ENCODE measurements at places on chromosomes 4 and X.

DNA sequence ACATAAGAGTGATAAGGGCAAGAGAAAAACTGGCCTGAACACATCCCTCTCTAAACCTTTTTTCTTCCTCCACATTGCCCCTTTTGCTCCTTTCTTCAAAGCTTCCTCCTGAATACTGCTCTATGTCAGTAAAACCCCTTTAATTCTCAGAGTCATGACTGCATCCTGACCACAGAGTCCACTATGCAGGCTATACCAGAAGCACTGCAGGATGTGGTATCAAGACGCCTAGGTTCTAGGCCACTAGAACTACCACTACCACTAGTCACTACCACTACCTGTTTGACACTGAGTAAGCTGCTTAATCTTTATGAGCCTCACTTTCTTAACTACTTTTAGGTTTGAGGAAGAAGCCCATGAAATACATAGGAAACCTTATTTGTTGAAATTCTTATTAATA, 38.7 kb downstream of the ARHGEF9 start:
- no peak for DNase-seq

GRCh38 chrX:10630320-10630719, 9.9 kb upstream of the MID1 start:
- no peak for DNase-seq

DNA sequence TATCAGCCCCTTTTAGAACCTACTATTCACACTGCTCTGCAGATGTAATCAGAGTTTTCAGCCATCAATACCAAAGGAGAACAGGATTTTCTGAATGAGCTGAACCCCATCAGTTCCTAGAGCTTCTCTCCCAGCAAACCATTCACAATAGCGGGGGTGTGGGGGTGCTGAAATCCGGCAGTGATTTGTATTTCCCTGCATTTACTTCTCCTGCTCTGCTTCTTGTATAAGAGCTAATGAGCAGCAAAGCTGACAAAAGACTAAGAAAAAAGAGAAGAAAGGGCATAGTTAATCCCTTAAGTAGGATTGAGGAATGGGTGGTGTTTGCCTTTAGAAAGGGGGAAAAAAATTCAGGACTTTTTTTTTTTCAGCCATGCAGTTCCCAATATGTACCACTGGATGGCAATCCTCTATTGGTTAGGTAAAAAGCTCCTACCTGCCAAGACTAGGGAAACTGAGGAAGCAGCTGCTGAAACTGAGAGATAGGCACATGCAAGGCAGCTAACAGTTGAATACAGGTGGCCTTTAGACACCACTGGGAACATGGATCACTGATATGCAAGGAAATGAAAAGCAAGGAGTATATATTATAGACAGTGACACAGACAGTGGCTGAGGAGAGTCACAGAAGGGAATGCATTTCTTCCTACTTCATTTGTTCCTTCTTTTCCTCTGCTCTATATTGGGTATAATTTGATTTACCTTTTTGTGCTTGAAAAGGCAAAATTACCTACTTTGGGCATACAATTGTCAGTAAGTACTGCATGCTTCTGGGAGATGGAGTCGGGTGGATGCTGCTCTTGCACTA, 217.9 kb downstream of the HS6ST2 start:
- DNase-seq = no peak

- no peak for DNase-seq
Measured at GRCh38 chr4:148445860-148446330, 3.7 kb upstream of the NR3C2 start.

- DNase-seq = no peak
Measured at GRCh38 chr4:38699112-38699511, 35.1 kb downstream of the KLF3 start.

Data from stimulated activated CD8-positive, alpha-beta memory T cell treated with anti-CD3 and anti-CD28 coated beads, Interleukin-4, amount 100 ng/mL, for 1 hour (primary cell).